ENCODE measurements at places on chromosomes 3 and 15. TPM values are rescaled to one million over a fixed set of nuclear protein-coding genes. Genes with fewer than 3 reads are reported as not detected.

GRCh38 chr15:92104072-92104471 lies 250.6 kb downstream of the SLCO3A1 start:
- no peak for DNase-seq

DNA sequence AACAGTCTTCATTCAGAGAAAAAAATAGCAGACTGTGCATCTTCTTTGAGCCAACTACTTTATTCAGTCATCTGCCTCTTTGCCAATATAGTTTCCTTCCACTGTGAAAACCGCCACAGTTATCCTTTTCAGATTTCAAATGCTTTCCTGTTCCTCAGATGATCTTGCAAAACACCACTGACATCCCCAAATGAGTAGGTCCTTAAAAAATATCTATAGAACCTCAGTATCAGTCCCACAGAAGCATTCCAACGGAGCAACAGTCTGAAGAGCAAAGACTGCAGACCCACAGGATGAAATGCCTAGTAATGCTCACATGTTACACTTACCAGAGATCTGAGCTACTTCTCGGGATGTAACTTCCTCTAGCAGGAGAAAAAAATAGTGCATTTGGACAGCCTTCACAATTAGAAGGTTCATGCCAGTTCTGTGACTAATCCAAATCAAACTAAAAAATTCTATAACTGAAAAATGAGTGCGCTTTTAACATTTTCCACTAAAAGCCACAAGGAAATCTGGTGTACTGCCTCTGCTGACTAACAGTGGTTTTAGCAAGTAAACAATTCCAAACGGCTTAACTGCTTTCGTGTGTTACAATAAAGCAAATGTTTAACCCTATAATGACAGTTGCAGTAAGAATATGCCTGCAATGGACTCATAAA lies at the start of gene ANKRD28:
TSS of gene ANKRD28 (minus strand) at position 338 of the 662 bp plus-strand sequence. CDS start 1,458 bp downstream, outside the sequence.
- DNase-seq: no peak

- DNase-seq: no peak
Observed at GRCh38 chr3:187746059-187746441, 782 bp upstream of the BCL6 start.

DNA sequence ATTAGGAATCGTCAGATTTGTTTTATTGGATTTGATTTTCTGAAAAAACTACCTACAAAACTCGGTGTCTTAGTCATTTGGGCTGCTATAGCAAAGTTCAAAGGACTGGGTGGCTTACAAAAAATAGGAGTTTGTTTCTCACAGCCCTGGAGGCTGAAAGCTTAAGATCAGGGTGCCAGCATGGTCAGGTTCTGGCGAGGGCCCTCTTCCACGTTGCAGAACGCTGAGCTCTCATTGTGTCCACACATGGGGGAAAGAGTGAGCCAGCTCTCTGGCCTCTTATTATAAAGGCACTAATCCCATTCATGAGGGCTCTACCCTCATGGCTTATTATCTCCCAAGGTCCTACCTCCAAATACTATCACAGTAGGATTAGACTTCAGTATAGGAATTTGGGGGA lies 40.6 kb upstream of the MRPS22 start:
- DNase-seq: no peak

GOLGA6L7 gene
- not detected for total RNA-seq

LCTL gene
- not detected for total RNA-seq

DMXL2 gene
- 42.0 TPM for total RNA-seq

DNA sequence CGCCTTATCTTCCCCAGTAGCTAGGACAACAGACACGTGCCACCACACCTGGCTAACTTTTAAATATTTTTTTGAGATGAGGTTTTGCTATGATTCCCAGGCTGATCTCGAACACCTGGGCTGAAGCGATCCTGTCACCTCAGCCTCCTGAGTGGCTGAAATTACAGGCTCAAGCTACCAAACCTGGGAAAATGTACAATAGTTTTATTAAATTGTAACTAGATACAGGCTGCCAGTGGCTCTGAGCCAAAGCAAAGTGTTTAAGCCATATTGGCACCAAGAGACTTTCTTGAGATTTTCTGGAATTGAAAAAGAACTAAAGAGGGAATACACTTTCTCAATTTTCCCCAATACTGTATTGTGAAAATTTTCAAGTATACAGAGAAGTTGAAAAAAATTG lies 204.3 kb downstream of the SUCLG2 start:
- DNase-seq: no peak
